ENCODE measurements at places on chromosomes 7 and 10.

- DNase-seq, result no peak
Measured at GRCh38 chr10:12825260-12825849, 176.2 kb downstream of the CCDC3 start.

GRCh38 chr7:130452951-130453350, 12.1 kb upstream of the CEP41 start:
- no peak for DNase-seq

- DNase-seq, result no peak
Measured at GRCh38 chr10:91061608-91062007, 140.7 kb upstream of the ANKRD1 start.

- no peak for DNase-seq
Measured at GRCh38 chr10:32417911-32418547, 27.9 kb upstream of the CCDC7 start.

GRCh38 chr10:119834188-119834587, 38.5 kb downstream of the MCMBP start:
- DNase-seq, result no peak

GRCh38 chr7:36810032-36810431, 85.7 kb upstream of the AOAH start:
- no peak for DNase-seq

- no peak for DNase-seq
Measured at GRCh38 chr7:80302636-80303035, 168.0 kb downstream of the GNAI1 start.

- DNase-seq, result no peak
Measured at GRCh38 chr7:12768948-12769347, 81.5 kb downstream of the ARL4A start.

DNA sequence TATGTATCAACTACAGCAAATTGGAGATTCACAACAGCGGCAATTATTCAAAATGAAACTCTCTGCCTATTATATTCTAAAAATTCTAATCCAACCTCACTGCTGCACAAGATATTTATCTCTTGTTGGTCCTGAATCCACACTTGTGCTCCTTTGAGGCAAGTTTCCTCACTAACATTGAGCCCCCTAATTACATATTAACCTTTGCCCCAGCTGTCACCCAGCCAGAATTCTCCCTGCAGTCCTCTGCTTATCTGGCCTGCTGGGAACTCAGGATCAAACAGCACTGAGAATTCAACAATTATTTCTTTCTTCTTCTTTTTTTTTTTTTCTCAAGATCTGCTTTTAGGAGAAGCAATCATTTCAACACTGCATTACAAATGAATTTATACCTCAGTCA, 21.5 kb upstream of the PLAC9 start:
- DNase-seq, result no peak

GRCh38 chr7:133022661-133023060, 59.2 kb downstream of the CHCHD3 start:
- no peak for DNase-seq

GRCh38 chr7:96527133-96527827, 182.4 kb downstream of the SEM1 start:
- no peak for DNase-seq

GRCh38 chr10:485776-486175, 203.7 kb downstream of the DIP2C start:
- DNase-seq, result no peak

DNA sequence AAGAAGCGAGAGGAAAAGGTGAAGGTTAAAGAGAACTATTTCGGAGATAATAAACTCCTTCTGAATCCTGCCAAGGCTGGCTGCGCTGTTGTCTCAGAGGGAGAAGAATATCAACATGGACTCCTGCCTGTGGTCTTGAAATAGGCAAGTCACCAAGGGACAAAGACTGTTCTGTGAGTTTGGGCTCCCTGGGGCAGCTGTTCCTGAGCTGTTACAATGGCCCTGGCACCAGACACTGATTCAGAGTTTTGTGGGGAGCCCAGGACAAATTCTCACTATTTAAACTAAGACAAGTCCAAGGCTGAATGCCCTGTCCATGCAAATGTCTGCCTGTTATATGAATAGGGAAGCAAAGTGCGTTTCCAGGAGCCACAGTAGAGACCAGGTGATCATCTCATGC, 81.4 kb downstream of the PRPF18 start:
- no peak for DNase-seq

DNA sequence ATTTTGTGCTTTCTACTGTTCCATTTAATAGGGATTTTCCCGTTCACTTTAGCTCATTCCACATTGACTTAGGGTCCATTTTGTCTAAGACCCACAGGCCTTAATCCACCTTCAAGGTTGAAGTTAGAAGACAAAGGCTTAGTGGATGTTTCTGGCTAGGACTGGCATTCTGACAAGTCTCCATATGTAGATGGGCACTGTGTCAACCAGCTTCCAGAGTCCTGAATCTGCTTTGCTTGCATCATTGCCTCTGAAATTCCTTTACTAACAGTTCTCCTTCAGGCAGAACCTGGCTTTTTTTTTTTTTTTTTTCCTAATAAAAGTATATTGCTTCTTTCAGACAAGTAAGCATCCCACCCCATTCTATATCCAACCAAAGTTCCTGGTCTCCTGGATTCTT, 69.6 kb upstream of the PDCD4 start:
- no peak for DNase-seq

DNA sequence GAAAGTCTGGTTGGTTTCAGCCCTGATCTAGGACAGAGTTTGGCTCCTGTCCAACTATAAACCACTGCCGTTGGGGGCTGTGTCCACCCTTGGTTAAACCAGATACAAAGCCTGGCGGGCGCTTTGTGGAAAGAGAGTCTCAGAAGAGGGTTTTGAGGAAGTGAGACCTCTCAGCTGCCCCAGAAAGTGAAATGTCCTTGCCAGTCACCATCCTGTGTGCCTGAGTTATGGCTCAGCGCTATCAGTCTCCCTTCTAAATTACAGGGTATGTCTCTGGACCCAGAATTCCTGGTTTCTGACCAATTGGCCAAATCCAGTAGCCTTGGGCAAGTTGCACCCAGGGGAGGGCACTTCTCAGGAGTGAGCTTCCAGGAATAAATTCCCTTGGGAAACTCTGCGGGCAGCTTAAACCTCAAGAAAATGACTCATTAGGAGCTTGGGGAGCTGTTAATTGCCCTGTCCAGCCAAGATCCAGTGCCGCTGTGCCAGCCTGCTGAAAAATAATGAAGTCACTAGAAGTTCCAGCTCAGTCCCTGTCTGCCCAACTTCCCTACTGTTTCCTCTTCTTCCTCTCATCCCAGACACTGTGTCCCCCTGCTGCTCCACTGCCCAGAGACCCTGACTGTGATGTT, 66.7 kb upstream of the PDZD8 start:
- DNase-seq, result no peak

GRCh38 chr10:119161680-119162451, 3.6 kb downstream of the SFXN4 start:
- DNase-seq, result no peak

- no peak for DNase-seq
Measured at GRCh38 chr7:11193131-11193867, 219.6 kb downstream of the PHF14 start.

- no peak for DNase-seq
Measured at GRCh38 chr7:46139079-46139478, 218.0 kb upstream of the IGFBP3 start.

GRCh38 chr7:46454816-46455215, 533.7 kb upstream of the IGFBP3 start:
- no peak for DNase-seq

DNA sequence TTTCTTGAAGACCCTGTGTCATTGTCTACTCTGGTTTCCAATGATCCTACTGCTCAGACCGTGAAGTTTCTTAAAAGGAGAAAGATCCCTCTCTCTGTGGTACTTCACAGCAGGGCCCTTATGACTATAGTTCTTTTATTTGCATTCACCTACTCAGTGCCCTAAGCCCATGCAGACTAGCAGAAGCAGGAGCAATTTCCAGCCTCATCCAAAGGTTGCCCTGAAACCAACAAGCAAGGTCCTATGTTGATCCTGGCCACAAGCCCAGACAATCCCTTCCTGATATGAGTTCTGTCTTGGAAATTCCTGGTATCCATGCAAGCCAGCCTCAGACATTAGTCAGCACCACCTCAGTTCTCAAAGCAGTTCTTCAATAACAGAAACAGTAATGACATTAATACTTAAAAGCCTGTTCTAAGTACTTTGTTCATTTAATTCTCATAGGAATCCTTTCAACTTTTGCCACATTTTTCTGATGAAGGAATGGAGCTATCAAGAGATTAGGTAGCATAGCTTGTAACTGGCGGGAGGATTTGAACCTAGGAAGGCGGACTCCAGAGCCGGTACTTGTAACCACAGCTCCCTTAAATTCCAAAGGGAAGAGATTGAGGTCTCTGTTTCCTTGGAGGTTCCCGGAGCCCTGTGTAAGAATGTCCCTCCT, 58.1 kb upstream of the ST8SIA6 start:
- DNase-seq, result no peak

DNA sequence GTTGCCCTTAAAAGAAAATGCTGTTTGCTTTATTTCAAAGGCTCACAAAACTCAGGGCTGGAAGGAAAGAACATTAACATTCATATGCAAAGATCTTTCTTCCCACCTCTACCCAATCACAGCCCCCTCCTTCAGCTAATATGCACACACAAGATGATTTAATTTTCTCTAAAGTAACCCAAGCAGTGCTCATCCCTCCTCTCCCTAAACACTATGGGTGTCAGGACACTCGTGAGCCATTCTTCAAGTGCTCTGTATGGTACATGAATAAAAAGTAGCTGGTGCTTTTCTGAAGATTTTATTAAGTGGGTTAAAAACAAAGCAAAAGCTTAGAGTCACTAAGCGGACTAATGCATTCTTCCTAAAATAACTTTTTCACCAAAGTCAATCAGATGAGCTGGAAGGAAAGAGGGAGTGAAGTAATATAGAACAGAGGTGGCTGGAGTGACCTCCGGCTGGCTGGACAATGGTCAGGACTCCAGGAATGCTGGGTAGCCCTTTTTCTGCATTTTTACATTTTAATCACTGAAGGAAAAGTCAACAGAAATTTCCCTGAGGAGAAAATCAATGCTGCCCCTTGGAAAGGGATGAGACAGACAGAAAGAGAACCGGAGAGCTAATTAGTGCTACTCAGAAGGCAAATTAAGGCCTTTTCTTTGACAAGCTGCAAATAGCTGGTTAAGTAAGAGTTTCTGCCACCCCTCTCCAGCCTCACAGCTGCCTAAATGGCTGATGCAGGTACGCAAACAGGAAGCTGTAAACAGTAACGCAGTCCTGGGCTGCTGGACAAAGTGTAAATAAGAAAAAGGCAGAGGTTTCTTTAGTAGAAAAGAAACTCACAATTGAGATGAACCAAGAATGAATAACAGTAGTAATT, 6.6 kb downstream of the DGKI start:
- no peak for DNase-seq

DNA sequence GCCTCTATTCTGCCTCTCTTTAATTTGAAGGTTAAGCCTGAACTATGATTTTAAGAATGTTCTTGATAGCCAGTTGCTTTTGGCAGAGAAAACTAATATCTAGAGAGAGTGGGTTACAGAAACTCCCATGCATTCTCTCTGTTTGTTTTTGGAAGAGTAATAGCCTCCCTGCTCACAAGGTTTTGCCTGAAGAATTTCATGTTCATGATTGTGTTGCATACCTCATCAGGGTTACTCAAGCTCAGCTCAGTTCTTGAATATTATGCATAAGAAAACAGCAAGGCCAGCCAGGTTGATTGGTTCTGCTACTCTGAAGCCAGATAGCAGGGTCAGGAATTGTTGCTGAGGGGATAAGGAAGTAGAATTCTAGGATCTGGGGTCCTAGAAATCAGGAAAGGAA, 137.4 kb downstream of the MDFIC start:
- DNase-seq, result no peak

GRCh38 chr7:8114175-8114574, 145.6 kb downstream of the GLCCI1 start:
- no peak for DNase-seq

DNA sequence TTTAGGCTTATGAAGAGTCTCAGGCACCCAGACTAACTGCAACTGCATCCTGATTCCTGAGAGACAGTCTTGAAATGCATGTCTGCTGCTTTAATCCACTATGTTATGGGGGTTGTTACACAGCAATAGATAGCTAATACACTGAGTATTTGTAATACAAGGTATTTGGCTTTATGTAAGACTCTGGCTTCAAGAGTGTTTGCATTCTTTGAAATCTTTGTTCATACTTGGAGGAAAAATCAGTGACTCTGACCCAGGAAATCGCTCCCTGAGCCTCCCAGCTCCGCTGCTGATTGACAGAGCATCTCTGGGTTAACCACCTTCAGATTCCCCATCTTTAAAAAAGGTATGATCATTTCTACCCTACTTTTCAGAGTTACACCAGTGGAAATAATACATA, 133.9 kb downstream of the MTPAP start:
- no peak for DNase-seq

DNA sequence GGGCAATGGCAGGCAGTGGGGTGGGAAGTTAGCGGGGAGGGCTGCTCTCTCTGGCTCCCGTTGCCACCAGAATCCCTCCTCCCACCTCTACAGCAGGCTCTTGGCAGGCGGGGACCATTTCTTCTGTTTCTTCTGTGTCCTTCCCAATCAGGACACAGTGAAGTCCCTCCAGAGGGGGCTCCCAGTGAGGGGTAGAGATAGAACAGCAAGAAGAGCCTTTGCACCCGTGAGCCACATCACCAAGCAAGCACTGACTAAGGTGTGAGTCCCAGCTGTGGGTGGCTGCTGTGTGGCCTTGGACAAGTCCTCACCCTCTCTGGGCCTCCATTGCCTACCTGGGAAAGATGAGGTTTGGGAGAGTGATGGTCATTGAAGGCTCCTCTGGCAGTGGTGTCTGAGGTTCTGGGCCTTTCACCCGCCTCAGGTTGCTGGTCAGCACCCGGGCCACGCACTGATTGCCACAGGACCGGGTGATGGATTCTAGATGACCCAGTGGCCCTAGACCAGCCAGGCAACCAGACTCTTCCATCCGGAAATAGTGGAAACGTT, 26.0 kb upstream of the PCBD1 start:
- no peak for DNase-seq

- DNase-seq, result no peak
Measured at GRCh38 chr7:79288655-79289054, 164.8 kb downstream of the MAGI2 start.

DNA sequence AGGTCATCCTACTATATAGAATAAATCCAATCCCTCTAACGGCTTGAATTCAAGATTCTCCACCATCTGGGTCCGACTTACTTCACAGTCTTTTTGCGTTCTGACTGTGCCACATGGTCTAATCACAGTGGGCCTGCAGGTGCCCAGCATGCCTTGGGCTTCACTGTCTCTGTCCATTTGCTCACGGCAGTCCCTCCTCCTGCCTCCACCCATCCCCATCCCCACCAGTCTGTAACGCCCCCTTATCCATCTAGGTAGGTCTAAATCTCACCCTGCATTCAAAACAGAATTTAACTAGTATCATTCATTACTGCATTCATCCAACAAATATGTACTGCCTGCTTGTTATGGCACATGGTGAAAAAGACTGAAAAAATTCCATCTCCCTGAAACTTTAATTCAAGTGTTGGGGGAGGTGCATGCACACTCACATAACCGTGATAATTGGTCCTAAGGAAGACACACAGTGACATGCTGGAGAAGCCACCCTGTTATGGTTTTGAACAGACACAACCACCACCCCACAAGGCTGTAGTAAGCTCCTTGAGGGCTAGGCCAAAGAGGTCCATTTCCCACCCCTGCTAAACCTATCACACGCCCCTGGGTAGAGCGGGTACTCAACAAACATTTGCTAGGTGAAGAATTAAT, 24.2 kb downstream of the SORBS1 start:
- DNase-seq, result no peak
